Natural killer cell (primary cell): ENCODE measurements at places on chromosomes 7 and 10. TPM values are rescaled to one million over a fixed set of nuclear protein-coding genes. Genes with fewer than 3 reads are reported as not detected.

DNA sequence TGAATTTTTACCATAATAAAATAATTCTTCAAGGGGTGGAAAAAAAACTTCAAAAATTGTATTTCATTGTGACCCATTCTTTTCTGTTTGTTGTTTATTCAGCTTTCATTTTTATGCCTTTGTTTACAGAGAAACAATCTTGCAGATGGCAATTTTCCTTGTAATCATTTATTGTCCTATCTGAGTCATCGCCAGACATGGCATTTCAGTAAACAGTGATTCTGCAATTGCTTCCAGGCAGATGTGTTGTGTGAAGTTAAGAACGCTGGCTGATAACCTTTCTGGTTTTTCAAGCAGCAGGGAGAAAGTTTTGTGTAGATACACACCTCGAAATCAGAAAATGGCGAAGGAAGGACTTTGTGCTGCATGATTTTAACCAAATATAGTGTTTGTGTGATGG is 80.7 kb upstream of the RPA3 start:
- DNase-seq = no peak
- peaks cover 2% of the 10 kb centered on the region for H3K36me3 ChIP-seq

PARD3 gene
- total RNA-seq = 0.14 TPM

- H3K27me3 ChIP-seq = no peaks in the 10 kb centered on the region
- DNase-seq = no peak
- H3K4me1 ChIP-seq = no peaks in the 10 kb centered on the region
- no peak overlapping the region for H3K27ac ChIP-seq
Measured at GRCh38 chr10:110965216-110965615, 45.8 kb downstream of the SHOC2 start.

GRCh38 chr7:818031-818699 is 14.1 kb upstream of the SUN1 start:
- peak; percentile 46 for DNase-seq
- H3K27ac ChIP-seq = no peak overlapping the region
- H3K36me3 ChIP-seq = no peaks in the 10 kb centered on the region
- peaks cover 4% of the 10 kb centered on the region for H3K27me3 ChIP-seq

SPDYE8 gene
- total RNA-seq = not detected

MSMB gene
- not detected for total RNA-seq

GPER1 gene
- 0.25 TPM for total RNA-seq

- H3K36me3 ChIP-seq = no peaks in the 10 kb centered on the region
- H3K27ac ChIP-seq = no peak overlapping the region
- no peak for DNase-seq
- no peaks in the 10 kb centered on the region for H3K4me1 ChIP-seq
Measured at GRCh38 chr10:18205098-18205834, 65.0 kb downstream of the CACNB2 start.

- peaks cover 8% of the 10 kb centered on the region for H3K36me3 ChIP-seq
- no peaks in the 10 kb centered on the region for H3K27me3 ChIP-seq
- no peak overlapping the region for H3K4me3 ChIP-seq
Measured at GRCh38 chr10:84415539-84416244, 87.3 kb downstream of the CCSER2 start.

DNA sequence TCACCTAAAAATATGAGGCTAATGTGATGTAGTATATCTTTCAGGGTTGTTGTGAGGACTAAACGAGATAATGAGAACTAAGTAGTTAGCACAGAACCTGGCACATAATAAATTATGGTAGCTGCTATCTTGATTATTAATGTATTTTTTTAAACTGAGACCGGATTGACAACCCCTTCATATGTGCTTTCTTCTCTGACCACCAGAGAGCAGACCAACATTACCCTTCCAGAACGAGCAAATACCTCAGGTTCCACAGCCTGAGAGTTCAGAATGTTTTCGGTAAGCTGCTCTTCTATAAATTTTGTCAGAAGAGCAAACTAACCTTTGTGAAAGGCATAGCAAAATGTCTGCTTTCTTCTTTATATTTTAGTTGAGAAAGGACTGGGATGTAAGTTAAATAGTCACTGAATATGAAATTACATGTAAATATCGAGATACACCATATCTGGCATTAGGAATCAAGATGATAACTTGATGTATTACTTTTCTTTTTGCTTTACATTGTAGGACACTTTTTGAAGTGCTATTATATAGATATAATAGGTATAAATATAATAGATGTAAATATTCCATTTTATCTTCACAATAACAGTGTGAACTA is 13.6 kb upstream of the BPGM start:
- DNase-seq = peak; percentile 83
- no peaks in the 10 kb centered on the region for H3K4me1 ChIP-seq

DNA sequence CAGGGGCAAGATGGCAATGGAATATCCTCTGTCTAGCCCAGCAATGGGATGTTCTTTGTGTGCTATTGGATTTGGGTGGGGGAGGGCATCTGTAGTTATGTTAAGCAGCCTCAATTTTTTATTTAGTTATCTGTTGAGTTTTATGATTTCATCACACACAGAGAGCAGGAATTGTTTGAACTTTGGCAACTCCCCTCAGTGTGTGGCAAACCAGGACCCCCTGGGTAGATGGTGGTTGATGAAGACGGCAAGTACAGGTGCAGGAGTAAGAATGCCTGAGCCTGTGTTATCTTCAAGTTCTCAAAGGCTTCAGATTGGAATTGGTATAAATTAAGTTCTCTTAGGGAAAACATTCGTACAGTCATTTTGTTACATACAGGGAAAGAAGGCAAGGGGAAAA is 142.4 kb upstream of the SAMD8 start:
- H3K27me3 ChIP-seq = no peaks in the 10 kb centered on the region
- peak overlapping the region; percentile 71 for H3K27ac ChIP-seq
- H3K4me1 ChIP-seq = peaks cover 11% of the 10 kb centered on the region
- DNase-seq = no peak

DNA sequence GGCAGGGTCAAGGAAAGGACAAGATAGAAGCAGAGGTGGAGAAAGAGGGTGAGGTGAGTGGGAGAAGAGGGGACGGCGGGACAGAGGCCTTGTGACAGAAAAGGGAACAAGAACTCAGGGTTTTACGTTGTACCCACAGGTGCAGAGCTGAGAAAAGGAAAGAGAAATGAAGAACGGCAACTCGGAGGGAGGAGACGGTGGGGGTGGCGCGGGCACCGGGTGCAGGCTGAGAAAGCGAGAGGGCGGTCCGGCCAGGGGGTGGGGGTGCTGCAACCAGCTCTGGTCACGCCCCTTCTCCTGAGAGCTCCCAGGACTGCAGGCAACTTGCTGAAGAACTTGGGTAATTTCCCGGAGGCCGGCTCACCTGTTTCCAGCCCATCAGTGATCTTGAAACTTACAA is 65.3 kb downstream of the CARD11 start:
- peak overlapping the region; percentile 80 for H3K27ac ChIP-seq
- H3K4me3 ChIP-seq = peak overlapping the region; percentile 48
- H3K27me3 ChIP-seq = no peaks in the 10 kb centered on the region
- DNase-seq = peak; percentile 68

DNA sequence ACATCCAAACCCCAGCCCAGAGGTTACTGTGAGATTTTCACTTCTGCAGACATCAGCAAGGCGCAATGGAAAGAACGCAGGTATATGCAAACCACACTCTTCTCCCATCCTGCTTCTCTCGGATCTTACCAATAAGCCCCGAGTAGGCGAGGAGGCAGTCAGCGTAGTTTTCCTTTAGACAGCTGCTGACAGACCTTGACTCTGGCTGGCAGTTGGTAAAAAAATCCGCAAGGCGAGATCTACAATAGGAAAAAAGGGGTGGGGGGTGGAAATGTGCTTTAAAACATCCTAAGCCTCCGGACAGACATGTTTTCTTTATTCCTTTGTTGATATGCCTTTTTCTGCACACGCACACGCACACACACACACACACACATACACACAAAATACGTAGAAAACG is 176.5 kb downstream of the GFRA1 start:
- no peak overlapping the region for H3K27ac ChIP-seq
- no peak for DNase-seq
- H3K27me3 ChIP-seq = no peaks in the 10 kb centered on the region
- no peaks in the 10 kb centered on the region for H3K36me3 ChIP-seq

PPP1R17 gene
- not detected for total RNA-seq
